Left kidney (tissue), 8 donors: ENCODE measurements at places on chromosomes 16 and 17. TPM values are rescaled to one million over a fixed set of nuclear protein-coding genes. Genes with fewer than 3 reads are reported as not detected.

CMTM4 gene
- polyA plus RNA-seq: 71.6 TPM

CCDC92B gene
- polyA plus RNA-seq: 0.25 TPM

- DNase-seq: no peak
Measured at GRCh38 chr16:30369938-30370455, 297 bp downstream of the TBC1D10B start.

DNA sequence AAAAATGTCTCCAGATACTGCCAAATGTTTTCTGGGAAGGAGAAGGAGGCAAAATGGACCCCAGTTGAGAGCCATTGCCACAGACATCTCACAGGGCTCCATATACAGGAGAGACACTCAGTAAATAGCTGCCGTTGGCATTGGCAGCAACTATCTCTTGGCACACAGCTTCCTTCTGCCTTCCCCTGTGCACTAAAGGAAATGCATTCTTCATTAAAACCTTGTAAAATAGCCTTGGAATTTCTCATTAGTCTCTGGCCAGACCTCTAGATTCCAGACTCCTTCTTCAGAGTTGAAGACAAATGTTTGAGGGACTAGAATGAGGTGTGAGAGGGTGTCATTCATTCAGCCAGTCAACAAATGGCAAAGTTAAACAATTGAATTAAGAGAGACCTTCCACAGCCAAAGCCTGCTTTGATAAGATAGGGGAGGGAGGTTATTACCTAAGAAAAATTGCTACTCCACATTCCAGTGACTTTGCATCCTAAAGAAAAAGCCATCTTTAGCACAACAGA lies 223.9 kb upstream of the HS3ST3A1 start:
- DNase-seq: no peak

DNA sequence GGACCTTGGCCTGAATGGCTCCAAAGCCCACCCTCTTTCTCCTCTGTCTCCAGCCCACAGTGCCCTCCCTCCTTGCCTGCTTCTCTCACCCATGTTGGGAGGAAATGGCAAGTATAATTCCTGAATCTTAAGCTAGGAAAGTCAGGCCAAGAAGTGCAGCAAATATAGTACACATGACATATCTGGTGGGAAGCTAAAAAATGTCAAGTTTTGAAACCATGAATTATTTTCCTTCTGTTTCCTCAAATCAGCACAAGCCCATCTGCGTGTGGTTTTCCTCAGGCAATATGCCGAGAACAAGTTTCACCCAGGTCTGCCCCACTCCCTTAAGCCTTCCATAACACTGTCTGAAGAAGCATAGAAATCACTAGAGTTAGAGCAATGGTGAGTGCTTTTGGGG lies 502.8 kb upstream of the CDH11 start:
- DNase-seq: no peak

- DNase-seq: no peak
Measured at GRCh38 chr16:14405611-14406537, 224.2 kb downstream of the PARN start.
